ENCODE measurements at places on chromosomes 13 and 19.
A peak's percentile ranks its signal among the peaks of the same experiment; 100 is the strongest.

DNA sequence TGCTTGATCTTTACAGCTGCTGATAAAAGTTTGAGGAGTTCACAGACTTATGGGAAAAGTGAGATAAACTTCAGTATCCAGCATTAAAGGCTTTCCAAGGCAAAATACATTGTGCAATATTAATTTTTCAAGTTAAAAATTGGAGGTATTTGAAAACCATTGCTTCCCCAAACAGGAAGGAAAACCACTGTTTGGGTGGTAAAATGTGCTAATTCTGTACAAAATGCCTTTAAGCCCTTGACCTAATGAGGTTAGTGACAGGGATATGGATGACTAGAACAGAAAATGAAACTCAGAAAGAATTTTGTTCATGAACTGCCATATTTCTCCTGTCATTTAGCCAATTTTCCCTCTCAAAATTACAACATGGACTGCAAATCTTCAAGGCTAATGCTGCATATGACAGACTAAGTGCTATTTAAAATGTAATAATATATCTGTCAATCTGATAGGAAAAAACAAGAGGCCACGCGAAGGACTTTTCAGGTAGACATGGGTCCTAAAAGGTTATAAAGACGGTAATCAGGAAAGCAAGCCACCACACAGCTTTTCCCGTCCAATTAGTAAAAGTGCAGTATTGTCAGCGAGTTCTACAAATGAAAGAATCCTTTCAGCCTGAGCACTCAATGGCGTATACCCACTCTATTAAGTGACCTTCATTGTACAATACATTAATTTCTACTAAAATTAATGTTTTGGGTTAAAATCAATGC lies 212.8 kb downstream of the ENOX1 start:
- DNase-seq = no peak

GRCh38 chr13:100680131-100680530 lies 5.5 kb upstream of the TMTC4 start:
- no peak for DNase-seq

GRCh38 chr19:10295305-10295846 lies 5.6 kb downstream of the ICAM5 start:
- DNase-seq = no peak

DNA sequence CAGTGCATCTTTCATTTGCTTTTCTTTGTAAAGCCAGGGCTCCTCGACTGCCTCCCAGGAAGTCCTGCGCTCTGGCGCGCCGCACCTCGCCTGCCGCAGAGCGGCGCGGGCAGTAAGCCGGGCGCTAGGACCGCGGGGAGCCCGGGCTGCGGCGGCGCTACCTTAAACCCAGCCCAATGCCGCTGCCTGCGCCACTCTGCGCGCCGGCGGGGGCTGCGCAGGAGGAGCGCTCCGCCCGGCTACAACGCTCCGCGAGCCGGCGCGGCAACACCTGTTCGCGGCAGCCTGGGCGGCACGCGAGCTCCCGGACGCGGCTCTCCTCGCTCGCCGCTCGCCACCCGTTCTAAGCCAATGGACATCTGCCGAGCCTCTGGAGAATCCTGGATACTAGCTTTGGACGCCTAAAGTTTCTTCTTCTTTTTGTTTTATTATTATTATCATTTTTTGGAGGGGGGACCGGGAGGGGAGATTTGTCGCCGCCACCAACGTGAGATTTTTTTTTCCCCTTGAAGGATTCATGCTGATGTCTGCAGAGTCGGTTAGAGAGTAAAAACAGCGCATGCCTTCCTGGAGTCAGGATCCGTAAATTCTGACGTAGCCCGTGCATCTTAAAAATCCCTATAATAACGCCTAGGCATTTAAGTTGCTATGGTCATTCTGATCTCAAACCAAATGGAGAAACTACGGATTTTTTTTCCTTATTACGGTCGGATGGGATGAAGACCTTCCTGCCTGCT lies at the start of gene FGF9:
Gene FGF9 (plus strand): TSS at position 191 of the 737 bp plus-strand sequence. CDS start 840 bp downstream, outside the sequence.
- peak; percentile 85 for DNase-seq

DNA sequence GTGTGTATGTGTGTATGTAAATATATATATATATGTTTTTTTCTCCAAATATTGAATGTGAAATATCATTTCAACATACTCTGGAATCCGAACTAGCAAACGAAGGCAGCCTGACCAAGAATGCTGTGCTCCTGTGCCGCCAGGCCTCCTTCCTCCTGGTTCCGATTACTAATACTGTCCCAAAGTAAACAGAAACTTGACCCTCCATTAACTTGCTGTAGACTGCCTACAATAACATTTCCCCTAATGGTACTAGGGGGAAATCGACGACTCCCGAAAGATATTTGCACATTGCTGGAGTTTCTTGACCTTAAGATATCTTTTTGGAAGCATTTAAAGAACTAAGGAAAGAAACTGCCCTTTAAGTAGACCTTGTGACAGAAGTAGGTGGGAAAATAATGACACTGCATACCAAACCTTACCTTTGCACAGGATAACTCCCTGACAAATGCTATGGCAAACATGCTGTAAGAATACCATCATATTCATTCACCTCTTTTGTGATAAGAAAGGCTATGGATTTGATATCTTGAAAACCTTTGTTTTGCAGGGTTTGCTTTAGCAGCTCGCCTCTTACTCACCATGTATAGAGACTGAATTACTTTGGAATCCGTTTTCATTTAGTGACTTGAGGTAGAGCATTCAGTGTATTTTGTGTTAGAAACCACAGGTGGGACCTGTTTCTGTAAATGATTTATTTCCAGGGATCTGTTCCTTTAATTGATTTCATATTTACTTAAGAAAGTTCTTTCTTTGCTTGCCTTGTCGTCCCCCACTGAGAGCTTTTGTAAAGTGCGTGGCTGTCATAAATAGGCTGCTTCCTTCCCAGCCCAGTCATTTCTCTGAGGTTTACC lies 80.1 kb downstream of the KLF5 start:
- peak; percentile 4 for DNase-seq

DNA sequence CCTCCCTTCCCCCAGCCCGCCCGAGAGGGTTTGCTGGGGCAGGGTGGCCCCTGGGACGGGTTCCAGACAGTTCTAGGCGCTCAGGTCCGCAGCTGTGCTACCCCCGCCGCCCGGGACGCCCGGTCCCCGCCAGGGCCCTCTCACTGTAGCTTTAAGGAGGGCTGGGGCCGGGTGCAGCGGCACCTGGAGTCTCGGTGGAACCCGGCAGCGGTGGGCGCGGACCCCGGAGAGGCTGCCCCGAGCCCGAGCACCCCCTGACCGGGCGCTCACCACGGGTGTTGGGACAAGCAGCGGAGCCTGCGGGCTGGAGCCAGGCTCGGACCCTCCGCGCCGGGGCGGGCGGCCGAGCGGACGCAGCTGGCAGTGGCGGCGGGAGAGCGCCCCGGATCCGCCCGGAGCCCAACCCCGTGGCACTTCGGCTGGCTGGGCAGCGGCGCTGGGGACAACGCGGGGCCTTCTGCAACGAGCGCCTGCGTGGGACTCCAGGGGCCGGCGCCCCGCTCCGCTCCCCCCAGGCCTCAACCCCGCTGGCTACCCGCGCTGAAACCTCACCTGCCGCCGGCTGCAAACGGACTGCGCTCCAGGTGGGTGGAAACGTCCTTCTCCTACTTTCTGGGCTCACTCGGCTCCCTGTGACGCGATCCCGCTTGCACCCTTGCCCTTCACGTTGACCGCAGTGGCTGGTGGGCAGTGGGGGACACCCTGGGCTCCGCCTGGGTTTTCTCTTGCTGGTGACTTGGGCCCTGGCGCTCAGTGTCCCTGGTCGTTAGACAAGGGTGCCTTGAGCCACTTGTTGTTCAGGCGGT lies 81.1 kb downstream of the ZNF429 start:
- DNase-seq = no peak

DNA sequence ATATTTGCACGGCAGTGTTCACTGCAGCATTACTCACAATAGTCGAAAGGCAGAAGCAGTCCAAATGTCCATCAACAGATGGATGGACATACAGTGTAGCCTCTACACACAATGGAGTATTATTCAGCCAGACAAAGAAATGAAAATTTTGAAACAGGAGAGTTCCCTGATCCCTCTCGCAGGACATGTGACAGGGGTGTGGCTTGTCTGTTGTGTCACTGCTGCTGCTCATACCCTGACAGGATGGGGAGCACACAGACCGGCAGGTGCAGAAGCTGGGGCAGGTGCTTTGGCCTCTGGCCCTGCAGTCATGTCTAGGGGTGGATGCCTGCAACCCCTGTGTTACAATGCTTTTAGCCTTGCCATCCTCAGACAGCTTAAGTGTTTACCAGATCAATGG lies 204.3 kb downstream of the EFNB2 start:
- DNase-seq = no peak

Measured in Daoy (cell line).